ENCODE measurements at places on chromosomes 6 and 20.

GRCh38 chr6:135531954-135532490 lies 34.5 kb upstream of the AHI1 start:
- DNase-seq = no peak

- no peak for DNase-seq
Measured at GRCh38 chr6:170206851-170207431, 83.9 kb downstream of the DLL1 start.

GRCh38 chr6:147255948-147256674 lies 51.9 kb downstream of the STXBP5 start:
- DNase-seq = no peak

GRCh38 chr6:101806241-101806640 lies 412.7 kb downstream of the GRIK2 start:
- no peak for DNase-seq

GRCh38 chr6:157263881-157264397 lies 59.4 kb downstream of the TMEM242 start:
- no peak for DNase-seq

- no peak for DNase-seq
Measured at GRCh38 chr6:17632934-17633333, 32.8 kb downstream of the FAM8A1 start.

- no peak for DNase-seq
Measured at GRCh38 chr6:15290962-15291704, 45.3 kb downstream of the JARID2 start.

DNA sequence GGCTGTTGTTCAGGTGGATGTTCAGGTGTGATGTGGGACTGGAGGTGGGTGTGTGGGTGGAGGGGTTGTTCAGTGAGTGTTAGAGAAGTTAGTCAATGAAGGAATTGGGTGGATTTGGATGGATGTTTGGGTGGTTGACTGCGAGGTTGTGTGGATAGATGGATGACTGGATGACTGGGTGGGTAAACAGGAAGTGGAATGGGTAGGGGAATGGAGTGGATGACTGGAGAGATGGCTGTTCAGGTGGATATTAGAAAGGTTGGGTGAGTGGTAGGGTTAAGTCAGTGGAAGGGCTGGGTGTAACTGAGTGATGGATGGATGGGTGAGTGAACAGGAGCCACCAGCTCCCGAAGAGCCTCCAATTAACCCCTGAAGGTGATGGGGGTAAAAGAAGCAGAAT lies 27.9 kb downstream of the JPH2 start:
- DNase-seq = no peak

DNA sequence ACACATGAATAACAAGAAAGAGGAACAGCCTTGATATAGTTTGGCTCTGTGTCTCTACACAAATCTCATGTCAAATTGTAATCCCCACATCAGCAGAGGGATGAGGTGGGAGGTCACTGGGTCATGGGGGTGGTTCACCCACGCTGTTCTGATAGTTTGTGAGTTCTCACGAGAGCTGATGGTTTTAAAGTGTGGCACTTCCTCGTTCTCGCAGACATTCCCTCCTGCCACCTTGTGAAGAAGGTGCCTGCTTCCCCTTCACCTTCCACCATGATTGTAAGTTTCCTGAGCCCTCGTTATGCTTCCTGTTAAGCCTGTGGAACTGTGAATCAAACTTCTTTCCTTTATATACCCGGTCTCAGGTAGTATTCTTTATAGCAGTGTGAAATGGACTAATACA lies 13.1 kb downstream of the SRPK1 start:
- DNase-seq = no peak

DNA sequence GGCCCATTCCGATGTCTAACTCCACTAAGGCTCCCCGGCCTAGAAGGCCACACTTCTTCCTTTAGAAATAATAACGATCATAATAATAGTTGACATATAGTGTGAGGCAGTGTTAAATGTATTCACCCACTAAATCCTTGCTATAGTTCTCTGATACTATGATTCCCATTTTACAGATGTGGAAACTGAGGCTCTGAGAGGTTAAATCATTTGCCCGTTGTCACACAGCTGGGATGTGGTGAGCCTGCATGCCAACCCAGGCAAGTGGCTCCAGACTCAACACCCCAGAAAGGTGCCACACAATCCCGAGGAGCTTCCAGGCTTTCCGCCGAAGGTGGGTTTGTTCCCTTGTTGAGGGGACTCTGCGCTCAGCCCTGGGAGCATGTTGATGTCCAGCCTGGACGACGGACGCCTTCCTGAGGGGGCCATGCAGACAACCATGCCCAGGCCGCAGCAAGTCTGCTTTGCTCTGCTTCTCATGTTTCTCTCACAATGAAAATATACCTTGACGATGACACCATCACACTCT lies 104.6 kb upstream of the CDYL start:
- no peak for DNase-seq

- DNase-seq = no peak
Measured at GRCh38 chr6:140636271-140636907, 1261.9 kb upstream of the CITED2 start.

GRCh38 chr6:16824845-16825685 lies 63.8 kb upstream of the ATXN1 start:
- no peak for DNase-seq

DNA sequence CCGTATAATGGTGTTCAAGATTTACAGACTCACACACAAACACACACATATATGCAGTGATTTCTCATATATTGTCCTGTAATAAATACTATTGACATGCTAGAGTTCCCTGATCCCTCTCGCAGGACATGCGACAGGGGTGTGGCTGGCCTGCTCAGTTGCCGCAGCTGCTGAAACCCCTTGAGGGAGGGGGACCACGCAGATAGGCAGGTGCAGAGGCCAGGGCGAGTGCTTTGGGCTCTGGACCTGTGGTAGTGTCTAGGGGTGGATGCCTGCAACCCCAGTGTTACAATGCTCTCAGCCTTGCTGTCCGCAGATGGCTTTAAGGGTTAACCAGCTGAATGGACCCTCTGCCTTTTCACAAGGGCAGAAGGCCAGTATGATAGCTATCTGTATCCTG lies 706.2 kb downstream of the EYS start:
- no peak for DNase-seq

DNA sequence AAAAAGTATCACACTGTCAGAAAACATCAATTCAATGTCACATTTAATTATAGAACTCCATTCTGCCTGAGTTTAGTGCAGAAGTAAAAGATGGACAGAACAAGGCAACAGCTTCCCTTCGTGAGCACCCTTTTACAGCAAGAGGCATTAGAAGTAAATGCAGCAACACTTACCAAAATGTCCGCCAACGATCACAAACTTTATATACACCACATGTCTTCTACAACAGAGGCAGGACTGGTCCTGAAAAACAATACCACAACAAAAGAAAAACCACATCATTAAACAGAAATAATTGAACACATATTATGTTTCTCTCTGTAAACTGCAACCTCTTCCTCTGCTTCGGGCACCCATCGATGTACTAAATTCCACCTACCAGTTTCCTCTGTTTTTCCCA lies 92.9 kb downstream of the FYN start:
- DNase-seq = no peak

DNA sequence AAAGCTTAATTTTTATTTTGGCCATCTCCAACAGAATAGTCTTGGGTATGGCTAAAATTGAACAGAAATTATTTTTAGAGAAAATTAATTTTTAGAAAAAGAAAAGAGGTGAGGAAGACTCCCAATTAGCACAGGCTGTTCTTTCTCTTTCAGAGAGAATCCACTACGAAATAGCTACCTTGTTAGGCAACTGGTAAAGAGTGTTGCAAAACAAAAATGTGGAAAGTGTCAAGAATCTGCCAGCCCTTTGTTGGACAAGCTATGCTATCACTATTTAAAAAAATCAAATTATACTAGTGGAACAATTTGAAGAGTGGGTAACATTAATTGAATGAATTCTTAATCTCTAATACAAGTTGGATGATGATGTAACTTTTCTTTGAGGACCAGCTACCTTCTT lies 19.2 kb upstream of the ZSCAN9 start:
- no peak for DNase-seq

GRCh38 chr6:80940976-80941375 lies 811.5 kb downstream of the TENT5A start:
- DNase-seq = no peak

DNA sequence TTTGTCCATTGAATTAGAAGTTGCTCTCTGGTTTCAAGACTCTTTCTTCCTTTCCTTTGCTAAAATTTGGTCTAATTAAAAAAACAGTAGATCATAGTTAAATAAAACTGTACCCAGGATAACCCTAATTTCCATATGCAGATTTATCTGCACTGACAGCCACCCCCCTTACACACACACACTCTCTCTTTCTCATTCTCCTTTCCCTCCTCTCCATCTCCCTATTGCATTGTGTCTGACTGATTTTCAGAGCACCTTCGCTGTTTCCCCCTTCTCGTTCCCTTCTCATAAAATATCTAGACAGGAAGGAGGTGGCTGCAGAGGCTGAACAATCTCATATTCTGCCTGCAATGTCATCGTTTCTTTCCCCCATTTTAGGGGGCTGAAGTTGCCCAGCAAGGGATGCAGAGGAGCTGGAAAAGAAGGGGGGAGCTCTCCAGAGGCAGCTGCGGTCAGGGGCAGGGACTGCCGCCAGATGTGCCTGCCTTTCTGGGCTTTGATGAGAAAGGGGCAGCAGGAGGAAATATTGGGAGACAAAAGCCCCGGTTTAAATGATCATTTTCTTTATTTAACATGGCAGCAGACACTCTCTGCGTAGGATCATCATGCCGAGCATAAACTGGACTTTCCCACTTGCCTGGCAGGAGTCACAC lies 22.5 kb upstream of the MMS22L start:
- no peak for DNase-seq

- DNase-seq = no peak
Measured at GRCh38 chr6:81969814-81970213, 217.3 kb upstream of the TENT5A start.

DNA sequence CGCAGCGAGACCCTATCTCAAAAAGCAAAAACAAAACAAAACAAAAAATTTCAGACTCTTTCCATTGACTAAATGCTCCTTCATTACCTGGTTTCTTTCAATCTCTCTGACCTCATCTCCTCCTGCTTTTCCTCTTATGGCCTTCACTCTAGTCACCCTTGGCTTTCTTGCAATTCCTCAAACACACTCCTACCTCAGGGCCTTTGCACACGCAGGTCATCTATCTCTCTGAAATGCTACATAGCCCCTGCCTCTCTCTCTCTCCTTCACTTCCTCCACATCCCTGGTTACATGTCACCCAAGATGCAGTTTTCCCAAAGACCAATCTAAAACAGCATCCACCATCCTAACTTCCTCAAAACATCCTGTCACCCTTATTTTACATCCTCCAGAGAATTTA lies 96.8 kb downstream of the PREX1 start:
- DNase-seq = no peak

- no peak for DNase-seq
Measured at GRCh38 chr6:110042670-110043296, 64.7 kb downstream of the GPR6 start.

GRCh38 chr6:28081486-28081751 lies 1.1 kb downstream of the ZNF165 start:
- no peak for DNase-seq

GRCh38 chr20:24873025-24873620 lies 75.9 kb upstream of the CST7 start:
- no peak for DNase-seq

GRCh38 chr6:74343804-74344203 lies 647.8 kb downstream of the CD109 start:
- DNase-seq = no peak

GRCh38 chr20:15708984-15709598 lies 864.2 kb downstream of the KIF16B start:
- peak; percentile 7 for DNase-seq

- no peak for DNase-seq
Measured at GRCh38 chr20:36132802-36133211, 21.7 kb upstream of the EPB41L1 start.

- no peak for DNase-seq
Measured at GRCh38 chr20:31934968-31935764, 16.7 kb downstream of the PDRG1 start.

- DNase-seq = no peak
Measured at GRCh38 chr6:144395014-144395413, 109.9 kb downstream of the UTRN start.

DNA sequence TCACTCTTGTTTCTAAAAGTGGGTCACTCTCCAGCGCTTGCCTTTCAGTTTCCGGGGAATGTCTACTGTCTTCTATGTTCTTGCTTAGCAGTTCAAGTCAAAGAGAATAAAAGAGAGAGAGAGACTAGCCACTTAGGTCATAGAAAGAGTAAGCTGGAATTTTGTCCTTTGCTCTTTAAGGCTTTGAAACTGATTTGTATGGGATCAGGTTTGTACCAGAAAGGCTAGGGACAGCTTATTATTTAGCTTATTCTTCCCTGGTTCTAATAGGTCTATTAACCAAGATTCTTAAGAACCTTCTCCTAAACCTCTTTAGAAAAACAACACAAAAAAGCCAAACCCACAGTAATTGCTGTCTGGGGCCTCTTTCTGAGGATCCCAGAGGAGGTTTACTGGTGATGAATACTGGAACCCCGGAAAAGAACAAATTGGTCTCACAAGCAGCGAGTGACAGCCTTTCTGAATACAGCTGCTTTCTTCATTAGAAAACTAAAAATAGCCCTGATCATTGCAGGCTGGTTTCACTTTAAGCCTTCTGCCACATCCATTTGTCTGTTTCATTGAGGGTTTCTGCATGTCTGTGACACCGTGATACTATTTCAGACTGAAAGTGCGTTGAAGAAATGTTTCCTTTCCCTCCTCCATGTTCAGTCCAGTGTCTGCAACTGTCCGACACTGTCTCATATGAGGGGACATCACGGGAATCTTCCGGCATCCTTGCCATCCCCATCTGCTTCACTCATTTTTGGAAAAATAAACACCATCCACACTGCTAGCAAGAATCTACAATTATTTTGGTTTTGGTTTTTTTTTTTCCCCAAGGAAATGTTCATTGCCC lies 75.1 kb upstream of the ATXN1 start:
- no peak for DNase-seq

- no peak for DNase-seq
Measured at GRCh38 chr6:11878735-11879134, 100.1 kb upstream of the ADTRP start.

- DNase-seq = no peak
Measured at GRCh38 chr6:4942673-4943009, 61.2 kb downstream of the RPP40 start.

DNA sequence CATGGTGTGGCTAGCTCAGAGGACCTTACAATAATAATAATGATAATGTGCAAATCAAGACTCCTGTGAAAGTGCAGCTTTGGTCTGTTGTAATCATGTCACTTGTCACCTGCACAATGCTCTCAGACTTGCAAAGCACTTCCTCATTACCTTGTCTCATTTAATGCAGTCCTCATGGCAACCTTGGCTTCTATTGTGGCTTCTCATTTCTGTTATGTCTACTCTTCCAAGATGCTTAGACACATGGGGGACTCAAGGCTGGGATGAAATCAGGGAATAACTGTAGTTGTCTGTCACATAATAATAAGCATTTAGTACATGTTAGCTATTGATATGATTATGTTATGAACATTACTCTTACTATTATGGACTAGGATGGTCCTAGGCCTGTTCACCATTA lies 484.2 kb downstream of the PTPRT start:
- DNase-seq = no peak

DNA sequence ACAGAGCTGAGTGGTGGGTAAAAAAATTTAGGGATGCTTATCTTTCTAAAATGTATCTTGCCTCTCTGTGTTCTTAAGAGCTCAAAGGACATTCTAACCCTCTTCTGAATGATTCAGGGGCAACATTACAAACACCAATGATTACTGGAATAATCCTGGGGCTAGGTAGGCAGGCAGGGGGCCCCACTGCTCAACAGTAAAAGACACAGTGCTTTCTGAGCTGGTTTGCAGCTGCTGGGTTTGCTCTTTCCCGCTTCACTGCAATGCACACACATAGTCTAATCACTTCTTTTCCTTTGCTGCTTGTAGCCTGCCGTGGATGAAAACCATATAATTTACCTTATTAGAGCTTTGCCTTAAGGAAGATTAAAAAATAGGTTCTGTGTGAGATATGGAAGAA lies 23.9 kb downstream of the CLDN20 start:
- no peak for DNase-seq
